NCI-H146 (cell line): ENCODE measurements at places on chromosomes 2 and 18.
A peak's percentile ranks its signal among the peaks of the same experiment; 100 is the strongest.

- no peak for DNase-seq
Measured at GRCh38 chr2:167253025-167253424, 364.7 kb downstream of the XIRP2 start.

DNA sequence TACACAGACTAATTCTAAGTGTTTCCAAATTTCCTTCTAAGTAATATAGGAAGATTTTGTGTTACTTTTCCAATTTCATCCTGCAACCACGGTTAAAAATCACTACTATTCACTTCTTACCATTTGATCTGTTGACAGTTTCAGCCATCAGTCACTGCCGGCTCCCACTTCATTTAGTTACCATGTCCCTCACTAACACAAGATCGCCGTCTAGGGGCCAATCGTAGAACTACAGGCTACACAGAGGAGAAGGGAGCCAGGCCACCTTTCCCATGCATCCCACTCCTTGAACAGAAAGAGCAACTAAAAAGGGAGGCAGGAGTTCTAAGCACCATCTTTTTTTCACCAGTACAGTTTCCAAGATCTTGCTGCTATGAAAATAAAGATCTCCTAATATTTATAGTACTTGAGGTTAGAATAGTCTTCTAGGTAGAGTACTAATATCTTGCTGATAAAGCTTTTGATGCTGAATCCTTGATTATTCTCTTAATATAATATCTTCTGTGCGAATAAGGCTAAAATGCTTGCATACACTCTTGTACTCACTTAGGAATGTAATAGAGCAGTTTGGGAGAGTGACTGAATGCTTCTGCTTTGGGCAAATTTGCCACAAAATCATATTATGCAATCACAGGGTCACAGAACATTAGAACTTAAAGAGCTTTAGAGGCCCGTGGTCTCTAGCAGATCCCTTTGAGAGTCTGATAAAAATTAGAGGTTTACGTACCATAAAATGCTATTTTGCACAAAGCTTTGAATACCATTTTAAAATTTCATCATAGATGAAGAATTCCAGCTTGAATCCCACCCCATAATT lies 39.5 kb upstream of the CYP1B1 start:
- DNase-seq: peak; percentile 39

- DNase-seq: no peak
Measured at GRCh38 chr2:3633089-3633981, 24.7 kb upstream of the ALLC start.

- DNase-seq: no peak
Measured at GRCh38 chr2:104385743-104386142, 468.2 kb upstream of the POU3F3 start.

GRCh38 chr18:36717422-36718110 lies 111.2 kb downstream of the TPGS2 start:
- DNase-seq: no peak

DNA sequence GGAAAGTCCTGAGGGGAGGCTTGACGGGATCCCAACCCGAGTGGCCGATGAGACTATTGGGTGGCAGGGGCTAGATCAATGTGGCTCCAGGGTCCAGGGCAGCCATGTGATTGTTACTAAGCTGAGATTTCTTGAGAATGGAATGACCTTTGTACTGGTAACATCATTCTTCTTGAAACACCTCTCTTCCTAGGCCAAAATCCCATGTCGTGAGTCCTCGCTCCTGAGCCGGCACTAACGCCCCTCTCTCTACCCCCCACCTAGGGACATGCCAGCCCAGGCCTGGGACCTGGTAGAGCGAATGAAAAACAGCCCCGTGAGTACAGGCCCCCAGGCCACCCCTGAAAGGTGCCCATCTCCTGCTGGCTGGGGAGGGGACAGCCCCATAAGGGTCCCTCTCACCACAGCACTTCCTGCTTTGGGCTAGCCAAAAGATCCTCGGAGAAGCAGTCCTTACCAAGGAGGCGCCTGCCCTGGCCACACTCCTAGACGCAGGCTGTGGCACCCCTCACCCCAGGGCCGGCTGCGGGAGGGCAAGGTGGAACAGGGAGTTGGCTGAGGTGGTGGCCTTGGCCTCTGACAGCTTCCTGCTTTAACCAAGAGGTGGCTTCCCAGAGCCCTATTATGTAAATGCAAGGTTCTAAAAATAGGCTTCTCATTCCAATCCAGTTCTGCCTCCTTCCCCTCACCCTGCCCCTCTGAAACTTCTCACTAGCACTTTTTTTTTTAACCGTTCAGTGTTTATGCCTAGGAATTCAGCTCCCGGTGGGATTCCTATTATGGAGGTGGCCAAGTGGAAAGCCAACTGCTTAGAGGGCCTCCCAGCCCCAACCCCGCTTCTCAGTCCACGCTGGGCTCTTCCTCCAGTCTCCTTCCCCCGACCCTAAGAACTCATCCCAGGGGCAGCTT lies 126.6 kb upstream of the PPP1CB start:
- DNase-seq: no peak

DNA sequence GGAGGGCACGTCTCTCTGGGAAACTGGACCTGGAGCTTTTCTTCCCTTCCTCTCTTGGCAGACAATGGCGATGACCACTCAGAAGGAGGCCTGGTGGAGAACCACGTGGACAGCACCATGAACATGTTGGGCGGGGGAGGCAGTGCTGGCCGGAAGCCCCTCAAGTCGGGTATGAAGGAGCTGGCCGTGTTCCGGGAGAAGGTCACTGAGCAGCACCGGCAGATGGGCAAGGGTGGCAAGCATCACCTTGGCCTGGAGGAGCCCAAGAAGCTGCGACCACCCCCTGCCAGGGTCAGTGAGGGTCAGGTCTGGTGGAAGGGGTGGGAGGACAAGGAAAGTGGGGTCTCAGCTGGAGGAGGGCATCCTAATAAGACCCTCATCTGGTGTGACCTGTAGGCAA lies 27.3 kb downstream of the IGFBP2 start:
- DNase-seq: no peak
